ENCODE measurements at places on chromosomes 16 and 17.

DNA sequence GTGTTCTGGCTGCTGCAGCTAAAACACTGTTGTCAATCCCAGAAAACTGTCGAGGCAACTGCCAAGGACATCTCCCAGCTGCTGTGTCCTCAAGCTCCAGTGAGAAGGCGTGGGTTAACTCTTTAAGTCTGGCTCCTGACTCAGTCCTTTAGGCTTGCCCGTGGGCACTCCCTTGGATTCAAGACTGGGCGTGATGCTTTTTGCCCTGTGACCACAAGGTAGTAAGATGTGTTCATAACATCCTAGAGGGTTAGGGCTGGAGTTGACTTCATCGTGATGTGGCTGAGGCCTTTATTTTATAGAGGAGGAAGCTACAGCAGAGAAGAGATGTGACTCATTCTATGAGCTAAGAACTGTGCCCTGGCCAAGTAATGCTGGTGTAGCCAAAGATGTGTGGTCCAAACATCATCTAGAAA, 50.9 kb upstream of the TEKT3 start:
- DNase-seq: no peak

DNA sequence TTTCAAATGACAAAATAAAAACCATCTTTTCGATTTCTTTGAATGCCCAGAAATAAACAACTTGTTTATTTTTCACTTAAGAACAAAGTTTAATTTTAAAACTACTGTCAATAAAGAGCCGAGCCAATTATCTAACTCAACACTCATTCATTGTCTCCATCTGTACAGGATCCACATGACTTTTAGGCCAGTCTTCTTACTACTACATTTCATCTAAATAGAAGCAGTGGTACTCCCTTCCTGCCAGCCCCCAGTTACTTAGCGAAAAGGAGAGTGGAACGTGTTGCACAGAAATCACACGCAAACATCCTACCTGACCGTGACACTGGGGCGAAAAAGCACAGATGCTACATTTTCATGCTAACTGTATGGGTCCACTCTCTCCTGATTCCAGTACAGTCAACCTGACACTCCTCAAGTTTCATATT, 1.2 kb downstream of the GNA13 start:
- no peak for DNase-seq

GRCh38 chr17:35056013-35056412, 7.5 kb downstream of the RFFL start:
- DNase-seq: no peak

- no peak for DNase-seq
These were observed 246.4 kb downstream of the PRKCA start for GRCh38 chr17:66548659-66549310.

DNA sequence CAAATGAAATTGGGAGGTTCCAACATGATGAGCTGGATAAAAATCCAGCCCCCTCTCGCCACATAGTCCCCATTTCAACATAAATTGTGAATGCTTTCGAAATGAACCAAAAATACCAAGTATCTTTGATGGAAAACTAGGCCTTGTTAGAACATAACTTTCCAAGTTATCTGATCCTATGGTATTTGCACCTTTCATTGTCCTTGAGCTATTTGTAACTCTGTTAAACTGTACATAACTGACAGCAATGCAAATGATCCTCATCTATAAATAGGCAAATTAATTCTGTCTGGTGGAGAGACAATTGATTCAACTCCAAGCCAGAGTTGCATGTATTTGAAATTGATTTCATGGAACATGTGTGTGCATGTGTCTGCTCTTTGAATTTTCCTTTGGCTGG, 18.2 kb downstream of the CMTM4 start:
- no peak for DNase-seq
